ENCODE measurements at places on chromosomes 1 and 21. TPM values are rescaled to one million over a fixed set of nuclear protein-coding genes. Genes with fewer than 3 reads are reported as not detected.

MAN1C1 gene
- total RNA-seq, result 6.9 TPM

SELP gene
- total RNA-seq, result 0.49 TPM

ANGPTL1 gene
- total RNA-seq, result 4.7 TPM

PAQR6 gene
- total RNA-seq, result 4.7 TPM

B3GALT6 gene
- 17.7 TPM for total RNA-seq

PGBD5 gene
- total RNA-seq, result 20.7 TPM

DIO1 gene
- total RNA-seq, result not detected
